Activated T-cell treated with anti-CD3 and anti-CD28 coated beads, Interleukin-2, amount 50 U/mL, for 4 hours (primary cell): ENCODE measurements at places on chromosomes 1 and 21. TPM values are rescaled to one million over a fixed set of nuclear protein-coding genes. Genes with fewer than 3 reads are reported as not detected.

DNA sequence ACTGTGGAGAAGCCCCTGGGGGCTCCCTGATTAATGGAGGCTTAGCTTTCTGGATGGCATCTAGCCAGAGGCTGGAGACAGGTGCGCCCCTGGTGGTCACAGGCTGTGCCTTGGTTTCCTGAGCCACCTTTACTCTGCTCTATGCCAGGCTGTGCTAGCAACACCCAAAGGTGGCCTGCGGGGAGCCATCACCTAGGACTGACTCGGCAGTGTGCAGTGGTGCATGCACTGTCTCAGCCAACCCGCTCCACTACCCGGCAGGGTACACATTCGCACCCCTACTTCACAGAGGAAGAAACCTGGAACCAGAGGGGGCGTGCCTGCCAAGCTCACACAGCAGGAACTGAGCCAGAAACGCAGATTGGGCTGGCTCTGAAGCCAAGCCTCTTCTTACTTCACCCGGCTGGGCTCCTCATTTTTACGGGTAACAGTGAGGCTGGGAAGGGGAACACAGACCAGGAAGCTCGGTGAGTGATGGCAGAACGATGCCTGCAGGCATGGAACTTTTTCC is 24.8 kb downstream of the PCSK9 start:
- DNase-seq: no peak

DNA sequence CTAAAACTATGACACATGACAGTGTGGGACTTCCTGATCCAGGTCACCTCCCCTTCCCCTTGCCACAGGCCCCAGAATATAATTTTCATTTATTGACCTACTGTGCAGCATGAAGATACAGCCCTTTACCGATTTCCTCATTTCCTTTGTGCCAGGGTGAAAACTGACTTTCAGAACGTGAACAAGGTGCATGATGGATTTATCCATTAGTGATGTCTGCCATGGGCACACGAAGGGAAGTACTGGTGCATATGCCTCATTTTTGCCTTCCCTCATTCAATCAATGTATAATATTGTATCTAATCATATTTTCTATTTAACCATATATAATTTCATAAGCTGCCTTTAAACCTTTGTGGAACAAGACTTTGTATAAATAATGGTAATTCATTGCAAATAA is 144.4 kb upstream of the WNT4 start:
- DNase-seq: no peak

GRCh38 chr1:45430490-45430889 is 60.5 kb downstream of the TESK2 start:
- no peak for DNase-seq

DNA sequence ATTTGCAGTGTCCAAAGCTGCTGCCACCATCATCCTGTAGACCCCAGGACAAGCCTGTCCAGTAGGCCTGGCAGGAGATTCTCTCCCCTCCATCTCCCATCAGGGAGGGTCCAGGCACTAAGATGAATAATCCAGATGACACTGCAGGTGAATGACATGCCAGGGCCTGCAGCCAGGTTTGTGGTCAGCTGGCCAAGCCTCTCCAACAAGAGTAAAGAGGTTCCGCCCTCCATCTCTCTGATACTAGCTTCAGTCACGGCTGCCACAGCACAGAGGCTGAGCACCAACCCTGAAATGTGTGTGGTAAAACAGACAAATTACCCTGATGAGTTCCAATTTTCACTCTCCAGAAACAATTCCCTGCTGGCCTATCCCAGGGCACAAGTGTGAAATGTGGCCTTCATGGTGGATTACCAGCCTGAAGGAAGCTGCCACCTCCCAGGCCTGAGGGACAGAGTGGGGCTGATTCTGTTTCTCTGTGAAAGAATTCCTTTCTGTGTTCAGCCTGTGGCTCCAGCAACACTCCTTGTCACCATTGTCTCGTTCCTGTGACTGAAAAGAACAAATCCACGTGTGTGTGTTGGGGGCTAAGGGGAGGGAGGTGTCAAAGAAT is 19.9 kb upstream of the LHX4 start:
- no peak for DNase-seq

DNA sequence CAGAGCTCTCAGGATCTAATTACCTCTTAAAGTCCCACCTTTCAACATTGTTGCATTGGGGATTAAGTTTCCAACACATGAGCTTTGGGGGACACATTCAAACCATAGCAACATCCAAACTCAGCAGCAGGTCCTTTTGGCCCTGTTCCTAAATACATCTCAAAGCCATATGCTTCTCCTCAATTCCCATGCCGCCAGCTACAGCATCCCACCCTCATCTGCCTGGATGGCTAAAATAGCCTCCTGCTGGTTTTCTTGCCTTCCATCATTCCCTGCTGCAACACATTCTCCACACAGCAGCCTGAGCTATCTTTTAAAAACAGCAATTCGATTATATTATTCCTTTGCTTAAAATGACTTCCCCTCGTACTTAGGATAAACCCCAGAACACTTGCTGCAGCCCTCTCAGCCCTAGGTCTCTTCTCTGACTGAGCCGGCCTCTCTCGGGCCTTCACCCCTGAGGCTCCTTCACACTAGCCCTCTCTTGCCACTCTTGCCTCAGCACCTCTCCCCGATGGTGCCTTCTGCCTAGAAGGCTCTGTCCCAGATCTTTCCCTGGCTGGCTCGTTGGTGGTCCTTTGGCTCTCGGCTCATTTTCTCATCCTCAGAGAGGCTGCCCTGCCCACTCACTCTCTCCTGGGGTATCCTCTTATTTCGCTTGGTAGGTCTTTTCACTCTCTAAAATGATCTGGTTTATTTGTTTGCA is 16.5 kb downstream of the MYBPH start:
- DNase-seq: no peak

GRCh38 chr1:50611675-50612074 is 188.4 kb upstream of the DMRTA2 start:
- DNase-seq: no peak

- DNase-seq: no peak
These were observed 59.0 kb downstream of the TSEN15 start for GRCh38 chr1:184110272-184111204.

GRCh38 chr1:9315411-9316079 is 22.9 kb downstream of the SPSB1 start:
- no peak for DNase-seq

DNA sequence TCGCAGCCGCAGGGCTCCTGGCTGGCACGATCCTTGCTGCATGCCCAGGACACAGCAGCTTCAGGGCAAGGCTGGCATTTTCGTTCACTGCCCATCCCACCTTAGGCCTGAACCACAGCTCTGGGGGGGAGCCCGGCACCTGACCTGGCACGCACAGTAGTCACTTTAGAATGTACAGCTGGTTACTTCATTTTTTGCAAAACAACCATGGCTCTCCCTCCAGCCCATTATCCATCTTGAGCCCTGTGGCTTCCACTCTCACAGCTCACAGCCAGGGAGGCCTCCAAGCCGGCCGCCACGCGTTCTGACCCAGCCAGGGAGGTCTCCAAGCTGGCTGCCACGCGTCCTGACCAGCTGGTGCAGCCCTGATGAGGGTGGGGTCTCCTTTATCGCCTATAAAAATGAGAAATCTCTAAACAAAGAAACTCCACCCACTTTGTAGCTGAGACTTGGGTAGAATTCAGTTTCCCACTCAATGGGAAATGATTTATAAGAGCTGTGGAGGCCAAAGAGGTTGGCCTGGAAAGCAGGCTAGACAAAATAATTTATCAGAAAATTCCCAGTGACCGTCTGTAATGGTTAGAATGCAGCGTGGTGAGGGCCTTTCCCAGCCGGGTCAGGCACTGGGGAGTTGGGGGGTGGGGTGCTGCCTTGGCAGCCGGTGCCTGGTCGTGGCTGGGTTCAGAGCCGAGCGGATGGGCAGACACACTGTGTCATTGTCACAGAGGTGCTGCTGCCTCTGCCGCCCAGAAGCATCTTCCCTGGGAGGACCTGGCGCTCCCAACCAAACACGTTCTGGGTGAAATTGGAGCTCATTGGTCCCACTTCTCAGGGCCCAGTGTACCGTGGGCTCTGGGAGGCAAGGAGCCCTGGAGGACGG is 54.6 kb upstream of the ACTRT2 start:
- no peak for DNase-seq

DNA sequence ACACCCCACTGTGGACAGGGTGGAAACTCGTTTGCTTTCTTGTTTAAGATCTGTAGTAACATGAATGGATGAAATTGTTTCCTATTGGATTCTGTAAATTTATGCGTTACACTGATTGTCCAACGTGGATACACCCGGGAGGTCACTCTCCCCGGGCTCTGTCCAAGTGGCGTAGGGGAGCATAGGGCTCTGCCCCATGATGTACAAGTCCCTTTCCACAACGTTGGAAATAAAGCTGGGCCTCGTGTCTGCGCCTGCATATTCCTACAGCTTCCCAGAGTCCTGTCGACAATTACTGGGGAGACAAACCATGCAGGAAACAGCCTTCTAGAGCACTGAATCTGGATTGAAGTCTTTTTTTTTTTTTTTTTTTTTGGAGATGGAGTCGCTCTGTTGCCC is 1.4 kb downstream of the RCC1 start:
- no peak for DNase-seq

DNA sequence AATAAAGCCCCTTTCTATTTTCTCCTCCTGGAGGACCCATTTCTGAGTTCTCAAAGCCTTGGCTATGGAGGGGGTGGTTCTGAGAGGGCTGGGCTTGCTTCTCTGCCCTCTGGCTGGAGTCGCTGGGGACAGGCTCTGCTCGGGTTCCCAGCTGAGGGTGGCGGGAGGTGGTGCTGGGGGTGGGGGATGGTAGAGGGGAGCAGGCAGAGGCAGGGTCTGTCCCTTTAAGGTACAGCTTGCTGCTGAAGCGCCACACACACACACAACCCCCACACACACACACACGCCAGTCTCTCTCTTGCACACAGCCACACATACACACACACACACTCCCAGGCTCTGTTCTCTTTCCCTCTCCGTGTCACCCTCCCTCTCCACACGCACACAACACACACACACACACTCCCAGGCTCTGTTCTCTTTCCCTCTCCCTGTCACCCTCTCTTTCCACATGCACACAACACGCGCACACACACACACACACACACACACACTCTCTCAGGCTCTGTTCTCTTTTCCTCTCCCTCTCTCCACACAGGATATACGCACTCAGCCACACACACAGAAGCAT is 69.8 kb upstream of the SSBP3 start:
- DNase-seq: no peak

DNA sequence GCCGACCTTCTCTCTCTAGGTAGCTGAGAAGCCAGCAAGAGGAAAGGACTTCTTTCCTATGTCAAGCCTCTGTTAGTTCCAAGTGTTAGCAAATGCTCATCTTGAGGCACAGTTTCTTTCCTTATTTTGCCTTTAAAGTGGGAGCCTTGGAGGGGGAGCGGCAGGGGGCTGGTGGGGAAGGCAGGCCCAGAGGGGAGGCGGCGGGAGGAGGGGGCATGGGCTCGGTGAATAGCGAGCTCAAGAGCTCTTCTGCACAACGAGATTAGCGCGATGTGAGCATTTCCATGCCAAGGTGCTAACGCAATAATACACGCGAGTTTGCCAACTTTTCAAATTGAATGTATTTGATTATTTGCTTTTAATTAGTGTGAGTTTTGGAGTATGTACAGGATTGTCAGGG is 372.6 kb downstream of the RPS6KC1 start:
- no peak for DNase-seq

GRCh38 chr1:46017876-46018503 is 114.4 kb downstream of the PIK3R3 start:
- DNase-seq: no peak

DNA sequence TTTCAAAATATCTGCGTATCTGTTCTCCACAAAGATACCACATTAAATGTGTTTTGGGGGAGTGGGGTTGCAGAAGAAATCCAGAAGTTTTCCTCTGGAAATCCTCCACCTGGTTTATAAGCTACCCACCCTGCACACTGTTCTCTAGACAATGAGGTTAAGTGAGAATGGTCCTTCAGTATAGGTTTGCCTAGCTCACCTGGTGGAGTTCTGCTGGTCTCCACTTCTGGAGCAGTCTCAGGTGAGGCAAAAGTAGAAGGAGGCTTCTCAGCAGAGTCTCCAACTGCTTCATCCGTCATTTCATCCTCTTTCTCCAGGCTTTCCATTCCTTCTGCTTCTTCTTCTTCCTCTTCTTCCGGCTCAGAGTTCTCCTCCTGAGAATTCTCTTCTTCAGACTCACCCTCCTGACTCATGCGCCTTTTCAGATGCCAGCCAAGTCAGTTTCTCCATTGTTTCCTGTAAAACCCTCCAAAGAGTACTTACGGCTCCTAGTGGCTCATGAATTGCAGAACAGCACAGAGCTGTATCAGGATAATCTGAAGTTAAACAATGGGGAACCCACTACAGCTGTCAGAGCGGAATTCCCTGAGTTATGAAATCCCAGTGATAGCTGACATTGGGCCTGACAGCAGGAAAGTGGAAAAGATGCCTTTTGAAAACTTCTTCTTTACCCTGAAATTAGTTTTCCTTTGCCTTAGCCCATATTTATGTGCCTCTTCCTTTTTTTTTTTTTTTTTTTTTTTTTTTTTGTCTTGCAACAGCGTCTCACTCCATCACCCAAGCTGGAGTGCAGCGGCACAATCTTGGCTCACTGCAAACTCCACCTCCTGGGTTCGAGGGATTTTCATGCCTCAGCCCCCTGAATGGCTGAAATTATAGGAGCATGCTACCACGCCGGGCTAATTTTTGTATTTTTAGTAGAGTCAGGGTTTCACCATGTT is 38.5 kb downstream of the MSTO1 start:
- no peak for DNase-seq

- no peak for DNase-seq
These were observed 22.7 kb downstream of the SLX9 start for GRCh38 chr21:44962403-44962966.

- no peak for DNase-seq
These were observed 5.6 kb downstream of the MAP3K21 start for GRCh38 chr1:233333086-233333485.

- DNase-seq: no peak
These were observed 36.4 kb downstream of the DDAH1 start for GRCh38 chr1:85428471-85429089.

DNA sequence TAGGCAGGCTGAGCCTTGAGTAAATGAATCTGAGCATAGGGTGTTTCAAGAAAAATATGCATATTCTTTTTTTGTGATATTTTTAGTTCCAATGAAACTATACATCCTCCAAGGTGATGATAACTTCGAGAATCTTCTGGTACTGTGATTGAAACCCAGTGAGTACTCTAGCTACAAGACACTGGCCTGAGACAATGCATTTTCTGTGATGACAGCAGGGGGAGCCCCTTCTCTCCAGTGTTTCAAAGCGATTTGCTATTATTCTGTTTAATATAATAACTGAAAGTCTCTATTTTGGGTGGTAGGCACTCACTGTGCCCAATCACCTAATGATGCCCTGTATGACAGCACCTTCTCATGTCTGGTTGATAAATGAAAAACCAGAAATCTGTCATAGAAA is 12.1 kb downstream of the IRF2BP2 start:
- DNase-seq: peak; percentile 59

- no peak for DNase-seq
These were observed 53.0 kb downstream of the HLCS start for GRCh38 chr21:36913247-36914169.

The APOBEC4 gene
- total RNA-seq: not detected

The GUCA2A gene
- not detected for total RNA-seq

The TSEN15 gene
- total RNA-seq: 58.9 TPM

The NUDT17 gene
- 2.1 TPM for total RNA-seq

The LMOD1 gene
- not detected for total RNA-seq

The UBL4B gene
- not detected for total RNA-seq

The ADCY10 gene
- not detected for total RNA-seq

The HHIPL2 gene
- 1.6 TPM for total RNA-seq

The KCNE1 gene
- total RNA-seq: 0.22 TPM
